ENCODE measurements at places on chromosomes 1 and 21. TPM values are rescaled to one million over a fixed set of nuclear protein-coding genes. Genes with fewer than 3 reads are reported as not detected.

Gene NBPF6
- not detected for total RNA-seq

Gene SLAMF6
- total RNA-seq, result 64.9 TPM

Gene TCHHL1
- total RNA-seq, result not detected

Gene FAM72D
- total RNA-seq, result 0.32 TPM

Gene SLC45A3
- total RNA-seq, result 5.0 TPM

DNA sequence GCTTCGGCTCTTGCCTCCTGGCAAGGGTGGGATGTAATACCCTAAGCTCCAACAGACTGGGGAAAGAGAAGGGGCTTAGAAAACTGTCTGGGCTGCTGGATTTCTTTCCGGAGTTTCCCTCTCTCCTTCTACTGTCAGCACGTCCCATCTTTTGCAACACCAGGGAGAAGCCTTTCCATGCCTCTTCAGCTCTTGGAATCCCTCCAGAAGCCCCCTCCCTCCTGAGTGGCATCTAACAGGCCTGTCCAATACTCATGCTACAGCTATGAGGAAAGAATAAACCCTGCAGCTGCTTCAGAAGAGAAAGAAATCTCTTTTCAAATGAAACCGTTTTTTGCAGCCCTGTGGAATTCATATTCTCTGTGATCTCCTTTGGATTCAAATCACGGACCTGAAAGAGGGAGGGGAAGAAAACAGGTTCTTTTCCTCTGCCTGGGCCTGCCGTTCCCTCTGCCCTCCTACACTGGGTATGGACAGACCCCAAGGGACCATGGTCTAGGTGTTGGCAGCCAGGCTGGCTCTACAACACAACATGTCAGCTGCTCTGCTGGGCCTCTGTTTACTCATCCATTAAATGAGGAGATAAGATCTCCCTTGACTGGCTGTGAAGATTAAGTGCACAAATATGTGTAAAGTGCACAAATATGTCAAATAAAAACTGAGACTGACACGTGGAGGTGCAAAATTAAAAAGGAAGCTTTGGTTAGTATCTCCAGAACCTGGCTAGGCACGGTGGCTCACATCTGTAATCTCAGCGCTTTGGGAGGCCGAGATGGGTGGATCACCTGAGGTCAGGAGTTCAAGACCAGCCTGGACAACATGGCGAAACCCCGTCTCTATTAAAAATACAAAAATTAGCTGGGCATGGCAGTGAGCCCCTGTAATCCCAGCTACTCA is 6.0 kb upstream of the CAPN2 start:
- no peak for DNase-seq

GRCh38 chr21:46411236-46411635 is 47.5 kb upstream of the DIP2A start:
- DNase-seq, result no peak

GRCh38 chr1:209427811-209428210 is 155.7 kb upstream of the CAMK1G start:
- no peak for DNase-seq

GRCh38 chr1:65418522-65419185 is 1.8 kb upstream of the LEPR start:
- no peak for DNase-seq

- DNase-seq, result no peak
These were observed 82.1 kb downstream of the RRAGC start for GRCh38 chr1:38777464-38777957.

DNA sequence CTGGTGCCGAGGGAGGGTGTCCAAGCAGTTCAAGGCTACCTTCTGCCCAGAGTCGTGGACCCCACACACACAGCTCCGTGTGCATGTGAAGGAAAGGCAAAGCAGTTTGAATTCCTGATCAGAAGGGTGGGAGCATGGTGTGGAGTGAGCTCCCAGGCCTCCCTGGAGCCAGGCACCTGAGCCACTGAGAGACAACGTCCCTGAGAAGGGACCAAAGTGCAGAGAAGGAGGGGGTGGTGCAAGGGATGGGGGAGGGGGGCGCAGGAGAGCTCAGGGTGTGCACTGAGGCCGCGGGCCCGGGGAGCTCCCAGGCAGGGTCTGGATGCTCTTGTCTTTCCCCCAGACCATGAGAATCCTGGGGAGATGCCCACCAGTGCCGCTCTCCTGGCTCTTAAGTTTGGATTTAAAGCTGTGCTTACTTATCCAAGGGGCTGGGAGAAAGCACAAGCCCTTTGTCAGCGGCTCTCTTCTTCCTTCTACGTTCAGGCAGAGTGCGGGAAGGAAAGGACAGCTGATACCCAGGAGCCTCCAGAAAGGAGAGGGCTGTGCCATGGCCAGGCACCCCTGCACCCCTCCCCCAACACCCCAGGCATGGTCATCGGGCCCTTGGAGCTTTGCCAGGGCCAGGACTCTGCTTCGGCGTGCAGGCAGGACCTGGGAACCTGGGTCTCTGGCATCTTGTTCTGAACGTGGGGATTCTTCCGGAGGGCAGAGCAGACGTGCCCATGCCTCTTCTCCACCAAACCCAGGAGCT is 24.1 kb downstream of the ACTA1 start:
- no peak for DNase-seq

DNA sequence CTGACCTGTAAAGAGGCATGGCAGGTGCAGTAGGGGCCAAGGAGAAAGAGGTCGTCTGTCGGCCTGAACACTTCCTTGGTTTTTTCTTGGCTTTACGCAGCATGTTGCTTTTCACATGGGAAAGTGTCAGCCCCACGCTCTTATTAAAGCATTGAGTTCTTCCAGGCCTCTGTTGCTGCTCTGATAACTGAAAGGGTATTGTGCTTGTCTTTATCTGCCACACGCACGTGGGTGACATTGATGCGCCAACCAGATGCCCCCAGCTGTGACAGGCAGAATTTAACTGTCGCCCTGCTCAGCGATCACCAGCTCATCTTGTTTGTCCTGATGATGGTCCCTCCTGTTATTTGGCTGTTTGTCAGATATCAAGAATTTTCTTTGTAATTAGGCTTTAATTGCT is 76.5 kb downstream of the GALNT2 start:
- no peak for DNase-seq

DNA sequence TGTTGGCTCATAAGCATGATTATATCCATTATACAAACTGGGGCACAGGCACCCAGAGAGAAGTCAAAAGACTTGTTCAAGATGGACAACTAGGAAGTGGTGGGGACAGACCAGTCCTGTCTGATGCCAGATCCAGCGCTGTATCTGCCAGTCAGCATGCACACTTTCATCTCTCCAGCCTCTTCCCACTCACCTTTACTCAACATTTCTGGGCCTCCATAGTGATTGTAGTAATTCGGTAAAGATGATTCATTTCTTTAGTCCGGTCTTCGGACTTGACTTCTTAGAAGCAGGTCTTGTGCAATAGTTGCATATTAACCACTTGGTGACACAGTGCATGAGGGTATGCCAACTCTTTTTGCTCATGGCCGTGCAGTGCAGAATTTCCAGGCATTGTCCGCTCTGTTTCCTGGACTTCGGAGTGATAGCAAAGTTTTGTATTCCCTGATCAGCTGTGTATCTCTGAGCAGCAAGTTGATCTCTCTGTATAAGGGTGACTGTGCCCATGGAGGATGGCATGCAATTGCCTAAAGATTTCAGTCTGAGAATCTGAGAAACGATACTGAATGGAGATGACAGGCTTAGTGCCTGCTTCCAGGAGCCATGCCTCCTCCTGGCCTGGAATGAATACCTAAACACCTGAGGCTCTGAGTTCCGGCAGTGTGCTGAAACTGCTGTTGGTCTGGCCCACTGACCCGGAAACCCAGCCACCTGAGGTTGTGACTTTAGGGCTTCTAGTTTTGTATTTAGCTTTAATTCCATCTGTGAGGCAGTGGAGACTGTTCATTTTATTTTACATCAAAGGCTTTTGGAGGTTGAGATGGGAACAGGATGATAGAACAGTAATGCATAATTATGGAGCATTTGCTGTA is 39.0 kb downstream of the GALNT2 start:
- no peak for DNase-seq

DNA sequence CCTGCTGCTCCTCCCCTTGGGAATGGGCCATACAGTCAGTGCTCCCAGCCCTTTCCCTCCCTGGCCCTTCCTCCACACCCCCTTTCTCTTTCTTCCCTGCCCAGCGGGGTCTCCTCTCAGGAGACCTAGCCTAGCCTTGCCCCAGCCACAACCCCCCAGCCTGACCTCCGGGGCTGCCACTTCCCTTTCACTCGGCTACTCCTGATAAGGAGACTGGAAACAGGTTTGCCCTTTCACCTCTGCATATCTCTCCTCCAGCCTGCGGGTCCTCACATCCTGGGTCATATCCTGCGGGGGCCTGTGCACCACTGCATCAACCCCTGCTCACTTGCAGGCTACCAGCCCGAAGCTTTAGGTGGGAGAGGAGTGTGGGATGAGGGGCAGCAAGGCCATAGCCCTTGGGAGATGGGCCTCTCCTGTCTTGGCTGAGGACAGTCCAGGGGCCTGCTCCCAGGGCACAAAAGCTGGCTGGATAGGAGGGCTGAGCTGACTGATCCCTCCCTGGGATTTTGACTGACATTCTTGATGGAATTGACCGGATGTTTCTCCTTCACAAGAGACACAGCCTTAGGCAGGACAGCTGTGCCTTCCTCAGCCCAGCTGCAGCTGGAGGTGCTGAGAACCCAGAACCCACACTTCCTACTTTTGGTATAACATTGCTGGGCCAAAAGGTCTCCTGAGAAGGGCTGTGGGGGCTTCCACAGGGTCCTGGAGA is 19.2 kb upstream of the ALX3 start:
- DNase-seq, result no peak

DNA sequence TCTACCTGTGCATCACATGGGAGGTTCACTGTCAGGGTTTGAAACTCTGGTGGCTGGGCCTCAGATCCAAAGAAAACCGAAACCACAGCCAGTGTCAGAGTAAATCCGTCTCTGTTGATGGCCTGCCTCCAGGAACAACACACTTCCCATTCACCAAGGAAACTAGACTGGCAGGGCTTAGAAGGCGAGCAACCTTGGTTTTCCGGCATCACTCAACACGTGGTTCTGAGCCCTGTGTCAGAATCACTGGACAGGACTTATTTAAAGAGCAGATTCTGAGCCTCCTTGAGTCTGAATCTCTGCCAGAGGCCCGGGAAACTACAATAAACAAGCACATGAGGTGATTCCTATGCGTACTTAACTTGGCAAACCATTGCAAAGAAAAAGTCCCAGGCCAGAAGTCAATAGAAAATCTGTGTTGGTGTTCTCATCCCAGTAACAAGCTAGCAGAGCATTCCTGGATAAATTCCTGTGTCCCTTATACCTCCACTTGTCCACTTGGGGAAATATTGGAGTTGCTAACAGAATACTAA is 70.0 kb downstream of the KCTD3 start:
- DNase-seq, result no peak

- no peak for DNase-seq
These were observed 40.4 kb downstream of the ZNF691 start for GRCh38 chr1:42886800-42887199.
